ENCODE measurements at places on chromosomes 6 and 20. TPM values are rescaled to one million over a fixed set of nuclear protein-coding genes. Genes with fewer than 3 reads are reported as not detected.

DNA sequence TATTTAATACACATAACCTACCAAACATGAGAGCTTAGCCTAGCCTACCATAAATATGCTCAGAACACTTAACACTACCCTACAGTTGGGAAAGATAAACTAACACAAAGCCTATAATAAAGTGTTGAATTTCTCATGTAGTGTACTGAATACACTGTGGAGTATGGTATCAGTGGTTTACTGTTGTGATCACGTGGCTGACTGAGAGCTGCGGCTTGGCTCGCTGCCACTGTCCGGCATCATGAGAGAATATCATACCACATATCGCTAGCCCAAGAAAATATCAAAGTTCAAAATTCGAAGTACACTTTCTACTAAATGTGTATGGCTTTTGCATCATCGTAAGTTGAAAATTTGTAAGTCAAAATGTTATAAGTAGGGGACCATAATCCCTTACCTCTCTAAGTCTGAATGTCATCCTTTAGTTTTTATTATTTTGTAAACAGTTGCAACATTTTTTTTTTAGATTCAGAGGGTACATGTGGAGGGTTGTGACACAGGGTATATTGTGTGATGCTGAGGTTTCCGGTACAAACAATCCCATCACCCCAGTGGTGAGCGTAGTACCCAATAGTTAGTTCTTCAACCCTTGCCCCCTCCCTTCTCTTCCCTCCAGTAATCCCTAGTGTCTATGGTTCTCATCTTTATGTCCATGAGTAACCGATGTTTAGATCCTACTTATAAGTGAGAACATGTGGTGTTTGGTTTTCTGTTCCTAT is 14.6 kb upstream of the TAAR1 start:
- no peak overlapping the region for H3K27ac ChIP-seq
- H3K36me3 ChIP-seq, result no peaks in the 10 kb centered on the region
- H3K4me3 ChIP-seq, result no peak overlapping the region
- no peaks in the 10 kb centered on the region for H3K27me3 ChIP-seq
- DNase-seq, result no peak
- H3K4me1 ChIP-seq, result no peaks in the 10 kb centered on the region

CALHM6 gene
- 0.93 TPM for total RNA-seq

RBM39 gene
- total RNA-seq, result 220 TPM

RRAGD gene
- 29.7 TPM for total RNA-seq

DNA sequence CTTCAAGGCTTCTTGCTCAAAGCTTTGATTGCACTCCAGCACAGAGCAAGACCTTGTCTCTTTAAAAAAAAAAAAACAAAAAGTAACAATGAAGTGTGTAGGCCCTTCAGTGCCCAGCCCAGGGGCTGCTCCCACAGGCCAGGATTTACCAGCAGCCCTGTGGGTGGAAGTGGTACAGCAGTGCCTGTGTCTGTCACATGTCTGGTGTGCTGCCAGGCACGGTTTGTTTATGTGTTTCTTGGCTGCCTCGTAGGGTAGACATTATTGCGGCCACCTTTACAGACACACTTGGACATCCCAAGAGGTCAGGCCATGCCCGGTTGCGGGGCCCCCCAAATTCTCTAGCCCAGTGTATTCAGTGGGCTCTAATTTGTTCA is 12.7 kb downstream of the DYNLRB1 start:
- H3K27ac ChIP-seq, result no peak overlapping the region
- no peaks in the 10 kb centered on the region for H3K27me3 ChIP-seq
- peaks cover 21% of the 10 kb centered on the region for H3K36me3 ChIP-seq
- no peaks in the 10 kb centered on the region for H3K4me1 ChIP-seq
- no peak overlapping the region for H3K4me3 ChIP-seq

SIRPB2 gene
- 0.28 TPM for total RNA-seq

- H3K27ac ChIP-seq, result peak overlapping the region; percentile 87
- H3K4me1 ChIP-seq, result peaks cover 2% of the 10 kb centered on the region
- H3K4me3 ChIP-seq, result peak overlapping the region; percentile 49
- 0 out of 2 replicates have a peak, but pooled peaks cover 3% of the 10 kb centered on the region for H3K27me3 ChIP-seq
Observed at GRCh38 chr6:21665392-21666200, 72.0 kb downstream of the SOX4 start.

DNA sequence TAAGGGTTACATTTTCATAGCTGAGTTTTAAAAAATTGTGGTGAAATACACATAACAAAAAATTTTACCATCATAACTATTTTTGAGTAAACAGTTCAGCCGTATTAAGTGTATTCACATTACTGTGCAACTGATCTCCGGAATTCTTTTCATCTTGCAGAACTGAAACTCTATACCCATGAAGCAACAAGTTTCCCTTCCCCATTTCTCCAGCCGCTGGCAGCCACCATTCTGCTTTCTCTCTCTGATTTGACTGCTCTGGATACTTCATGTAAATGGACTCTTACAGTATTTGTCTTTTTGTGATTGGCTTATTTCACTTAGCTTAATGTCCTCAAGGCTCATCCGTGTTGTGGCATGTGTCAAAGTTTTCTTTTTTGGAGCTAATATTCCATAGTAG is 341.6 kb downstream of the QKI start:
- H3K4me1 ChIP-seq, result no peaks in the 10 kb centered on the region
- no peak for DNase-seq
- H3K4me3 ChIP-seq, result no peak overlapping the region
- no peak overlapping the region for H3K27ac ChIP-seq

DNA sequence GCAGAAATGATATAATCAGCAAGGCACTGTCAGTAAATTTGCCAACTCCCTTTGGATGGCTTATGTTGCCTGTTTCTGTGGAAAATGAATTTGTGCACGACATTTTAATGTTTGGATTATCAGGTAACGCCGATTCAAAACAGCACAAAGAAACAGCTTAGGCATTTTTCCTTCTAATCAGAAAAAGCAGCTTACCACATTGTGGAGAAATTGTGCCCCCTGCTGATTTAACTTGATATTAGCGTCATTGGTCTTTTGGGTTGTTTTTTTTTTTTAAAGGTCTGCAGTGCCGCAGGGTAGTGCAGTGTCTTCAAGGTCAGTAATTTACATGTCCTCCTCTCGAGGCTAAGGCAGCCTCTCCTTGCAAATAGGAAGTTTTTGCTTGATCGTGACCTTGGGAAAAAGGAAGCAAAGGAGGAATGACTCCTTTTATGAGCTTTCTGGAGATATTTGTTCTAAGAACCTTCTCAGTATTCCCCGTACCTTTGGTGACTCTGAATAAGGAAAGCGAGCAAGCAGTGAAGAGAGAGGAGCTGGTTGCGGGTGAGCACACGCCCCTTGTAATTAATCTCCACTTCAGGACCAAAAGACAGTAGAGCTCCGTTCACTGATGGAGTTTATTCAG is 79.1 kb downstream of the ELOVL4 start:
- H3K27me3 ChIP-seq, result no peaks in the 10 kb centered on the region
- H3K4me1 ChIP-seq, result peaks cover 3% of the 10 kb centered on the region
- no peak overlapping the region for H3K27ac ChIP-seq
- no peak overlapping the region for H3K4me3 ChIP-seq

SERINC3 gene
- 47.2 TPM for total RNA-seq

GRCh38 chr6:37584654-37585522 is 85.2 kb upstream of the CCDC167 start:
- H3K27ac ChIP-seq, result no peak overlapping the region
- H3K4me1 ChIP-seq, result peaks cover 6% of the 10 kb centered on the region
- H3K4me3 ChIP-seq, result no peak overlapping the region
- no peak for DNase-seq

CRIP3 gene
- total RNA-seq, result 46.3 TPM

DNA sequence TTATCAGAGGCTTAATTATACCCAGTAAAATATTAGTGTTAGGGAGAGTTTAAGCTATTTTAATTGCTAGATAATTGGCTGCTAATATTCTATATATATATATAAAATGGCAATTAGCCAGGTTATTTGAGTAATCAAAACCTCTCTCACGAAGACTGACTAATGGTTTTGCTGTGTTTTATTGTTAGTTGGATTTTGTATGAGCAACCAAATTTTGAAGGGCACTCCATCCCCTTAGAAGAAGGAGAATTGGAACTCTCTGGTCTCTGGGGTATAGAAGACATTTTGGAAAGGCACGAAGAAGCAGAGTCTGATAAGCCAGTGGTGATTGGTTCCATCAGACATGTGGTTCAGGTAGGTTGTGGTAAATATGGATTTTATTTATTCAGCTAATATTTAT is 102.2 kb downstream of the RTN4IP1 start:
- H3K36me3 ChIP-seq, result no peaks in the 10 kb centered on the region
- no peaks in the 10 kb centered on the region for H3K4me1 ChIP-seq
- no peaks in the 10 kb centered on the region for H3K27me3 ChIP-seq
- no peak overlapping the region for H3K4me3 ChIP-seq
- DNase-seq, result no peak

DNA sequence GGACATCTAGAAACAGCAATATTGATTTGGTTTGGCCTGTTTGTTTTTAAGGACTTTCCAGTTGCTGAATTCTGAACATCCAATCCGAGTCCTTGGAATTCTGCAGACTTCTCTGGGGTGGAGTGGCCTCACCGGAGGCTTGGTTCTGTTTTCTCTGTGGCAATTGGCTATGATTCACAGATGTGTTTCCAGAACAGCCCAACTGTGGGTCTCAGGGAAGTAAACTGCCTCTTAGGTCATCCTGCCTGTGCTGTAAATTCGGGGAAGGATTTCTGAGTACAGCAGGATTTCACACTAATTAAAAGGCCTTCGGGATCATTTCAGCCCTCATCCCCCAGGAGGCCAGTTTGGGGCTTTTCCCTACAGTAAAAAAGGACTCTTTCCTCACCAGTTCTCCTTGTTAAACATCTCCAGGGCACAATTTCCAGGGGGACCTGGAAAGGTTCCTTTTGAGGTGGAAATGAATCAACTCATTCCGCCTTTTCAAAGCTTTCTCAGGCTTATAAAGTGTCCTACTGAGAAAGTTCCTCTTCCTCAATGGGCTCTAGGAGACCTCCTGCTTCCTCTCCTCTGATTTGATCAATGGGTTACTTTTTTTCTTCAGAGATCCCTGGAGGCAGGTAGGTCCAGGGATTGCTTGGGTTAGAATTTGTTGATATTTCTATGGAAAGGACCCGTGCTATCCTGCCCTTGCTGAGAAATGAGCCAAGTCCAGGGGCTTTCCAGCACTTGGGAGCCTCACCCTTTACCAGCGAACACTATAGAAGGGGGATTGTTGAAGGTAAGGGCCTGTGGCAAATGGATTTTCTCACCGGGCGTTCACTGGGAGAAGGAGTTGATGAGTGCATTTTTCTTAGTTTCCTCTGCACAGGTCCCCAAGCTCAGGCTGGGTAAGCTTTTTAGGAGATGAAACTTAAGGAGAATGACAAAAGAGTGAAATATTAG is 114.6 kb downstream of the CLIC5 start:
- H3K4me3 ChIP-seq, result no peak overlapping the region
- H3K27ac ChIP-seq, result no peak overlapping the region
- peaks cover 5% of the 10 kb centered on the region for H3K4me1 ChIP-seq
- H3K27me3 ChIP-seq, result no peaks in the 10 kb centered on the region
- H3K36me3 ChIP-seq, result no peaks in the 10 kb centered on the region

Measured in H1 (cell line).